ENCODE measurements at places on chromosomes 7 and 10. TPM values are rescaled to one million over a fixed set of nuclear protein-coding genes. Genes with fewer than 3 reads are reported as not detected.

DNA sequence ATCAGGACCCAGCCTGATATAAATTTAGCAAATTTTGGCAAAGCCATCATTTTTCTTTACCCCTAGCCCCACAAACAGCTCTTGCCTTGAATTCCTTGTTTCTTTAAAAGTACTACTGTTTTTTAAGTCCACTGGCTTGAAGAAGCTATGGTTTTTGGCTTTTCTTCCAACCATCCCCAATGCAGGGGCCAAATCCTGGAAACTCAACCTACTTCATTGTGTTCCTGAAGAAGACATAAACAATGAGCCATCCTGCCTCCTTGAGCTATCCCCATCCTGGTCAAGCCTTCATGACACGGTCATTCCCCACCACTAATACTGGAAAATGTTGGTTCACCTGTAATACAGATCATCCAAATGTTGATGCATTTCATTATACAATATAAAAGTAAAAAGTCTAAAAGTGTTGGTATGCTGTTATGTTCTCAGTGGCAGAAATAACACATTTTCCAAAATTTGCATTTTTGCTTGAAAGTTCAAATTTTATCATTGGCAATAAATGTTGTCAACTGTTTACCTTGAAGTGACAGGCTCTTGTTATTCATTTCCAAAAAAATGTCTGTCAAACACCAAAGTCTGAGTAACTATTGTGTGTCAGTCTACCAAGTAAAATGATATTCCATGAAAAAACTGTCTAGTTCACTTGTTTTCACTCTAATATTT, 92.2 kb downstream of the DOCK4 start:
- no peak for DNase-seq

DNA sequence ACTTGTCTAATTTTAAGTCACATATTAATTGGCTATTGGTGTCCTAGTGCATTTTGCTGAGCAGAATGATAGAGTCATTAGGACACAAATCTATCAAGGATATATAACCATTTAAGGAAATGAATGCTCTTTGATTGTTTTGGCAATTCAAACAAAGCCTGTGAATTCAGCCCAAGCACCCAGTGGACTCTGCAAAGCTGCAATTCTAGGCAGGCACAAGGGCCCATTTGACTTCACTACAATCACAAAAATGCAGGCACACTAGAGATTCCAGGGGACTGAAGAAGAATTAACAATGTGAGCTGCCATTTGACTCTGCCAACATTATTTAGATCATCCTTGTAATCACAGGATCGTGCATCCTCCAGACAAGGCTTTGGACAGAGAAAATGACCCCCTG, 544.2 kb upstream of the PHF14 start:
- DNase-seq = no peak

DNA sequence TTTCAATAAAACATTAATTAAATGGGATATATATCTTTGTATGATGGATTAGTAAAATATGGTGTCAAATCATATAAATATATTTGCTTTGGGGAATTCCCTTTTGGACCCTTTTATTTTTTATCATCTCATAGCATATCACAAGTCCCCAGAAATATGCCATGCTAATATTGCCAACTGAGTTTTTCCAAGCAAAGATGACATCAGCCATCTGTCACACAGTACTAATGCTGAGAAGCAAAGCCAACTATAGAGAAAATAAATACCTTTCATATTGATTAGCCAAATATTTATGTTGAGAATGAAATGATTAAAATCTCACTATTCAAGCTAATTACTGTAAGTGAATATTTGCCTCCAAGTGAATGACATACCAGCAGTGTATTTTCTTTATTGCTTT, 575.3 kb downstream of the ETV1 start:
- no peak for DNase-seq

- DNase-seq = no peak
Measured at GRCh38 chr7:23685731-23686130, 5.7 kb downstream of the FAM221A start.

DNA sequence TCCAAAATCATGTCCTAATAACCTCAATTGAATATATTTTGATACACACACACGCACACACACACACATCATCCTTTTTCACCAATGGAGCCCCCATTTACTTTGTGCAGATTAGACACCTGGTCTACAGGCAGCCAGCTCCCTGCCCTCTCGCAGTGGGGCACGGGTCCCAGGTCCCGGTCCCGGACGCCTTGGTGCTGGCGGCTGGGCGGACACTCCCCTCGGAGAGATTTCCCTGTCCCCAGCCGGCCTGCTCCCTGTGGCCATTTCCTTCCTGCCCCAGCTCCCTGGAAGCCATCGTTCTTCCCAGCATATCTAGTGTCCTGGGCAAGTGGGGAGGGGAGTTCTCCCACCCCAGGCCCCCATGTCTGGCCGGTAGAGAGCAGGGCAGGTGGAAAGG, 14.6 kb downstream of the DPY19L1 start:
- no peak for DNase-seq

- DNase-seq = peak; percentile 72
Measured at GRCh38 chr10:124066781-124067714, 26.4 kb downstream of the CHST15 start.

GRCh38 chr7:83782628-83783027, 133.7 kb upstream of the SEMA3E start:
- no peak for DNase-seq

DNA sequence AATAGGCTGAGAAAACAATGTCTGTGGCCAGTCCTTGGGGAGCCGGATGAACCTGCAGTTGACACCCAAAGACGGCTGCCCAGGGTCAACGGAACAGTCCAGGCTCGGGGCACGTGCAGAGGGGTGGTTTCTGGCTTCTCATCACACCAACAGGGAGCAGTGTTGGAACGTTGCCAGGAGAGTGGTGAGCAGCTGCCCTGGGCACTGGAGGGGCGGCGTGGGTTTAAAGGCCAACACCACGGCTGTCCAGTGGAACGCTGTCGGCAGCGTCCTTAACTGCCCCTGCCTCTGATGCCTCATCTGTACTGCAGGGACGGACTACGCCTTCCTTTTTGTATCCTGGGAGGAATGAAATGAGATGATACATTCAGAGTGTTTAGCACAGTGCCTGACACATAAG, 19.8 kb downstream of the JCAD start:
- no peak for DNase-seq

GRCh38 chr7:351256-351655, 61.3 kb downstream of the FOXL3 start:
- DNase-seq = no peak

GRCh38 chr7:17142831-17143541, 155.5 kb upstream of the AHR start:
- no peak for DNase-seq

GRCh38 chr7:7323352-7323751, 141.0 kb downstream of the C1GALT1 start:
- no peak for DNase-seq

The FGFBP3 gene
- total RNA-seq = 2.7 TPM

The CPA2 gene
- not detected for total RNA-seq

The TUBAL3 gene
- total RNA-seq = not detected

All from OCI-LY7 (cell line).